Epithelial cell of esophagus (primary cell): ENCODE measurements at places on chromosomes 1 and 21.

DNA sequence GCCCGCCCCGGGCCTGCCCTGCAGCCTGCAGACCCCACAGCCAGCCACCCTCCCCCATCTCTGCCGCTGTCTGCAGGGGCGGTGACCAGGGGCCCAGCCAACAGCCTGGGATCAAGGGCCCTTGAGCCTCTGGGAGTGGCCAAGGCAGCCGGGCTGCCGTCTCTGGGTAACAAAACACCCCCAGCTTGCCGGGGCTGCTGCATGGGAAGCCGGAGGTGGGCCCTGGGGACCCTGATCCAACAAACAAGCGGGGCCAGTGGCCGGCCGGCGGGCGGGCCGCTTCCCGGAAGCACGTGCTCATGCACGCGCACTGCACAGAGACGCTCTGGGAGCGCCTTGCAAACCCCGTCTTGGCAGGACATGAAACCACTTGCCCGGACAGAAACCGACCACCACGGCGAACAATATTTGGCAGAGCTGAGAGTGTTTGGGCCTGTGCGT, 13.2 kb downstream of the MEGF6 start:
- peak; percentile 49 for DNase-seq

DNA sequence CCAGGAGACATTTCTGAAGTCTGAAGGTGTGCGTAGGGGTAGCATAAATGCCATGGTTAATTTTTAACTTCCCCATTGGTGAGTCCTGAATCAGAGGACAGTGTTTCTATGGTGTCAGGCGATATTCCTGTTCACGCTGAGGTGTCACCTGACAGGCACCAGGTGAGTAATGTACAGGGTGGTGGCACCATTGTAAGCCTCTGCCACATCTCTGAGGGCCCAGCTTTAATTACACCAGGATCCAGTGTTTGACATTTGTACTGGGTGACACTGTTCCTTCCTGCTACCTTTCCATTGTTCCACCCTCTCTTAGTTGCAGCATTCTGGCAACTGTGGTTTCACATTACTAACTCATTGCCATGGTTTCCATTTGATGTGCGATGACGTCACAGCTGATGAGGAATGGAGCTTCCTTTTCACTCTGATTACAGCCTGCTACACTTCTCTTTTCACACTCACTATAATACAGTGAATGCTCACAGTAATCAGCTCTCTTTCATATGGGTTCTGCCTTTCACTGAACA, 40.6 kb upstream of the MARK1 start:
- peak; percentile 85 for DNase-seq

DNA sequence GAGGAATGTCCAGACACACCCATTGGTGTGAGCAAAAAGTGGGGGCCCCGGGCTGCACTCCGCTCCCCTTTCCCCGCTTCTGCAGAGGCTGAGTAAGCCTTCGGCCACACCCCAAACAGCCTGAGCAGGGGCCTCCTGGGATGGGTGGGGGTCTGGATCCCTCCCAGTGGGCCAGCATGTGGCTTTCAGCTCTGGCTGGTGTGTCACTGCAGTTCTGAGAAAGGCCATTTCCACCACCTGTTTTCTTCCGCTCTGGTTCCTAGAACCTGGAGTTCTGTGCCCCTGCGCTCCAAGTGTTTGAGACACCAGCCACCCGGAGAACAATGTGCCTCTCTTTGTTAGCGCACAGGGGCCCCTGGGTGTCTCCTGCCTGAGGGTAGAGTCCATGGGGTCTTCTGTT, 30.9 kb downstream of the SLC37A1 start:
- DNase-seq = no peak

GRCh38 chr1:233543338-233544255, 70.3 kb upstream of the KCNK1 start:
- DNase-seq = peak; percentile 100

GRCh38 chr1:30801771-30802198, 44.2 kb upstream of the LAPTM5 start:
- peak; percentile 59 for DNase-seq

DNA sequence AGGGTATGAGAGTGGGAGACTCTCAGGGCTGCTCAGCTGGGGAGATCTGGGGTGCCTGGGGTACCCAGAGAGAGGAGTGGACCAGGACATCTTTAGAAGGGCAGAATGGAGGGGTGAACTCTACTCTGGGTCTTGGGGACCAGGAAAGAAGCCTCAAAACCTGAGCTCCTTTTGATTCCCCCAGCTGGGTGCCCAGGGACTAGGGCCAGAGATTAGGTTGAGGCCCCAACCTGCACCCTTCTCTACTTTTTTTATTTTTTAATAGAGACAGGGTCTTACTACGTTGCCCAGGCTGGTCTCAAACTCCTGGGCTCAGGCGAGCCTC, 1.9 kb downstream of the PDZK1IP1 start:
- DNase-seq = no peak

- peak; percentile 97 for DNase-seq
Observed at GRCh38 chr1:150162862-150163706, 13.4 kb downstream of the PLEKHO1 start.

- no peak for DNase-seq
Observed at GRCh38 chr1:103111926-103112325, 3.6 kb upstream of the COL11A1 start.
